Temporal lobe (tissue), 4 donors: ENCODE measurements at places on chromosomes 3 and 15. TPM values are rescaled to one million over a fixed set of nuclear protein-coding genes. Genes with fewer than 3 reads are reported as not detected.

C3orf22 gene
- not detected for total RNA-seq

GOLGA6L10 gene
- total RNA-seq: 6.4 TPM

DZIP1L gene
- total RNA-seq: 4.9 TPM

SLCO3A1 gene
- 9.3 TPM for total RNA-seq

TMOD2 gene
- 208 TPM for total RNA-seq

TICRR gene
- 1.2 TPM for total RNA-seq

GHSR gene
- not detected for total RNA-seq

FANCD2OS gene
- total RNA-seq: not detected

CHST13 gene
- total RNA-seq: not detected

TMCO5A gene
- not detected for total RNA-seq

EFL1 gene
- total RNA-seq: 29.3 TPM

CPNE4 gene
- 7.9 TPM for total RNA-seq

LRRN1 gene
- total RNA-seq: 29.7 TPM

SIN3A gene
- total RNA-seq: 30.2 TPM

VPS8 gene
- total RNA-seq: 127 TPM

HPS3 gene
- 17.0 TPM for total RNA-seq

SLC28A1 gene
- not detected for total RNA-seq
